ENCODE measurements at places on chromosomes 5 and 9. TPM values are rescaled to one million over a fixed set of nuclear protein-coding genes. Genes with fewer than 3 reads are reported as not detected.

The TAF11L5 gene
- not detected for total RNA-seq

The FGF10 gene
- total RNA-seq = not detected

The SLC1A1 gene
- 117 TPM for total RNA-seq

The TNFSF15 gene
- 1.5 TPM for total RNA-seq

The FYB1 gene
- total RNA-seq = under 0.01 TPM

The INSYN2B gene
- total RNA-seq = 24.0 TPM

All from regular cardiac myocyte (primary cell).